Activated CD8-positive, alpha-beta T cell treated with anti-CD3 and anti-CD28 coated beads for 36 hours (primary cell): ENCODE measurements at places on chromosomes 3 and 15.

DNA sequence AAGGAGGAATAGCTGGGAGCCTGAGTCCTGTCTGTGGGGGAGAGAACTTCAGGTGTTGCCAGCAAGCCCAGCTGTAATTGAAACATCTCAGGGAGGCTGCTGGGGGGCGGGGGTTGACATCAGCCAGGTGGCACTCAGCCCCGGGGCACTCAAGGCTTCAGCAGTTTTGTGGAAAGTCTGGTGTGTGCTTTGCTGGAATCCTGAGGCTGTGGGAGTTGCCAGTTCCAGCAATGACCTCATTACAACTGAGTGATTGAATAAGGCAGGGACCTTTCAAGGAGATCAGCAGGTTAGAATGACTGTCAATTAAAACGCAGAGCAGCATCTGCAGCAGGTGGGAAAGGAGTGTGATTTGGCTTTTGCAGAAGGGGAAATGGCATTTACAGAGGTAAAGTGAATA is 75.7 kb downstream of the FAM43A start:
- H3K36me3 ChIP-seq: no peaks in the 10 kb centered on the region
- peaks cover 3% of the 10 kb centered on the region for H3K27me3 ChIP-seq
- no peak overlapping the region for H3K27ac ChIP-seq

DNA sequence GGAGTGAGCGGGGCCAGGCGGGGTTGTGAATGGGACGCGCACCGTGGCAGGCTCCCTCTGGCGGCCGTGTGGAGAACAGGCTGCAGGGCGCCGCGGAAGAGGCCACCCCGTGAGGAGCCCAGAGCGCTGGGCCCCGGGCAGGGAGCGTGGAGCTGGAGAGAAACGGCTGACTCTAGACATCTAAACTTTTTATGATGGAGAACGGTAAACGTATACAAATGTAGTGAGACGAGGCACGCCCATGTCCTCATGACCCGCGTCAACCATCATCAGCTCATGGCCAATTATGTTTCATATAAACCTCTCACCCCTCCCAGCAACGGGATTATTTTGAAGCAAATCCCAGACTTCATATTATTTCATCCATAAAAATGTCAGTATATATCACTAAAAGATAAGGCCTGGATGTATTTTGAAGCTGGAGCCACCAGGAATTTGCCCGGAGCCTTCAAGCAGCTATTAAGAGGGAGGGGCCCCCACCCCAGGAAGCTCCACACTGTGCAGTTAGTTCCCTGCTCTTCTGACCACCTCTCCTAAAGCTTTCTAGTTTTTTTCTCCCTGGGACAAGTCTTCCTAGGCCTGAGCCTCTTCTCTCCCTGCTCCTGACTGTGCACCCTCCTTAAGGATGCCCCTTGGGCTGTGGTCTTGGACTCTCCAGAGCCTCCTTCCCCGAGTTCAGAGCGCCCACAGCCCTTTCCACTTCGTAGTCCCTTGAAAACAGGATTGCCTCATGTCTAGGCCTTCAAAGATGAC is 149.5 kb downstream of the SMAD6 start:
- peak; percentile 85 for DNase-seq
- peaks cover 2% of the 10 kb centered on the region for H3K4me1 ChIP-seq
- H3K36me3 ChIP-seq: no peaks in the 10 kb centered on the region
- H3K27ac ChIP-seq: no peak overlapping the region
- peaks cover 7% of the 10 kb centered on the region for H3K27me3 ChIP-seq

- H3K36me3 ChIP-seq: peaks cover 2% of the 10 kb centered on the region
- H3K27me3 ChIP-seq: no peaks in the 10 kb centered on the region
- DNase-seq: no peak
- H3K27ac ChIP-seq: no peak overlapping the region
- H3K4me3 ChIP-seq: no peak overlapping the region
These were observed 74.2 kb upstream of the BHLHE40 start for GRCh38 chr3:4904811-4905695.

DNA sequence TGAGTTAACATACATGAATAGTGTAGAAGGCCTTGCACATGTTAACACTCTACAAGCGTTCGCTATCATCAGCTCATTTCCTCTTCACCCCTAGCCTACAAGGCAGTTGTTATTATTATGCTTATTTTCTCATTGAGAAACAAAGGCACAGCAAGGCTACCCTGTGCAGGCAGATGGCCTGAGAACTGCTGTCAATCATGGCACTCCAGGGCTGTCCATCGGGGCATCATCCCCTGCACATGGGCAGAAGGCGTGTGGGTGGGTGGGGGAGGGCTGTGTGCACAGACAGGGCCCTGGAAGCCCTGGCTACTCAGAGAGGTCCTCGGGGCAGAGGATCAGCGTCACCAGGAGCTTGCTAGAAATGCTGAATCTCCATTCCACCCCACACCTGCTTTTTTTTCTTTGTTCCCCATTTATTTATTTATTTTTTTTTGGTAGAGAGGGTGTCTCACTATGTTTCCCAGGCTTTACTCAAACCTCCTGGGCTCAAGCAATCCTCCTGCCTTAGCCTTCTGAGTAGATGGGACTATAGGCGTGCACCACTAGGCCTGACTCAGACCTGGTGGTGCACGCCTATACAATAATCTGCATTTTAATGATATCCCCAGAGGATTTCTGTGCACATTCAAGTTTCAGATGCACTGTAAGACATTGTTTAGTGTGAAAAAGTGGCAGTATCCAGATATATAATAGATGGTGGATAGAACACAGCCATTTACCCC is 9.6 kb upstream of the ZXDC start:
- H3K4me3 ChIP-seq: no peak overlapping the region
- H3K36me3 ChIP-seq: no peaks in the 10 kb centered on the region
- H3K27ac ChIP-seq: no peak overlapping the region

DNA sequence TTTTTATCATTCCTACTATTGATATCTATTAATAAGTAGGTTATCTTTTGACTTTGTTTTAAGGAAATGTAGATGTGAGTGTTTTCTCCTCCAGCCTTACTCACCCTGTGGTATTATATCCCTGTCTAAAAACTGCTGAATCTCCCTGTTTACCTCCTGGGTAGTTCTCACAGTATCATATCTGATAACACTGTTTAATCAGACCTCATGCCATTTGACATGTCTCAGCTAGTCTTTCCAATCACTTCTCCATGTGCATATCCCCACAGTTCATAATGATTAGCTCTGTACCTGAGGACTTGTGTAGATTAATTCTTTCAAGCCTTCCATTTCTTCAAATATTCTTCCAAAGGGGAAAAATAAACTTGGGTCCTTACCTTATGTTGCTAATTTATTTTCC is 30.7 kb downstream of the DUOX2 start:
- H3K36me3 ChIP-seq: no peaks in the 10 kb centered on the region
- H3K27ac ChIP-seq: no peak overlapping the region
- no peaks in the 10 kb centered on the region for H3K4me1 ChIP-seq
- H3K4me3 ChIP-seq: no peak overlapping the region
- peaks cover 13% of the 10 kb centered on the region for H3K27me3 ChIP-seq

GRCh38 chr3:87305517-87305916 is 29.1 kb upstream of the POU1F1 start:
- no peaks in the 10 kb centered on the region for H3K4me1 ChIP-seq
- H3K36me3 ChIP-seq: no peaks in the 10 kb centered on the region
- peaks cover 6% of the 10 kb centered on the region for H3K27me3 ChIP-seq
- no peak overlapping the region for H3K27ac ChIP-seq
- DNase-seq: no peak

DNA sequence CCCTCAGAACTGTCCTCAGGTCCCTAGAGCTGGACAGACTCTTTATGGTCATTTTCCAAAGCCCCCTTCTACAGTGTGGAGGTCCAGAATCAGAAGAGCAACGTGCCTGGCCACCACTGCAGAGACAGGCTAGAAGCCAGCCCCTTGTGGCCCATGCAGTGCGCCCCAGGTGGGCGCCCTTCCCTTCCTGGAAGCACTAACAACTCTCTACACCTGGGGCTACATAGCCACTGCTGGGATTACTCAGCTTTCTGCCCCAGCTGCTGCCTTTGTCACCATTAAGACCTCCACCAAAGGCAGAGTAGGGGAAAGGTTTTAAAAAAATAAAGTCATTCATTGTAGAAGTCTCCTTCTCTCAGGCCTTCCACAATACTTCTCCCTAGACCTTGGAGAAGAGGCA is 2.3 kb downstream of the RASGRP1 start:
- peak overlapping the region; percentile 96 for H3K27ac ChIP-seq
- H3K27me3 ChIP-seq: no peaks in the 10 kb centered on the region
- H3K4me1 ChIP-seq: peaks cover 68% of the 10 kb centered on the region
- peaks cover 63% of the 10 kb centered on the region for H3K36me3 ChIP-seq
- peak overlapping the region; percentile 83 for H3K4me3 ChIP-seq

DNA sequence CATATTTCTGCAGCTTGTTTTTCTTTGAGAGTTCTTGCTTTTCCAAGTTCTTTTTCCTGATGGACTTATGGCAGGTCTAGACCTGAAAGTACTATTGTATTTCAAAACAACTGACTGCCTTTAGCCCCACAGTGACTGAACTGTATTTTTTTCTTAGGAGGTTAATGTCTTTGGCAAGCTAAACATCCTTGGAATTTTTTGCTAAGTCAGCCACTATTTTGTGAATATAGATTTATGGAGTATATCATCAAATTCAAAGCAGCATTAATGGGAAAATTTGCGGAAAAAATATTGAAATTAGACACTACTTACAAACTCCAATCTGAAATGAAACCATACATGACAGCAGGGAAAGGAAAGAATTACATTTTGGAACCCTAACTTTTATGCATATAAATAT is 8.6 kb downstream of the PIK3CA start:
- no peak overlapping the region for H3K27ac ChIP-seq
- H3K4me1 ChIP-seq: peaks cover 58% of the 10 kb centered on the region
- no peaks in the 10 kb centered on the region for H3K27me3 ChIP-seq
- H3K36me3 ChIP-seq: no peaks in the 10 kb centered on the region

GRCh38 chr3:171317171-171317570 is 143.0 kb downstream of the TNIK start:
- no peaks in the 10 kb centered on the region for H3K27me3 ChIP-seq
- no peak for DNase-seq
- H3K27ac ChIP-seq: no peak overlapping the region
- H3K36me3 ChIP-seq: no peaks in the 10 kb centered on the region
- no peak overlapping the region for H3K4me3 ChIP-seq

- peaks cover 16% of the 10 kb centered on the region for H3K36me3 ChIP-seq
- no peak for DNase-seq
- H3K27me3 ChIP-seq: no peaks in the 10 kb centered on the region
- peak overlapping the region; percentile 12 for H3K27ac ChIP-seq
- H3K4me1 ChIP-seq: peaks cover 73% of the 10 kb centered on the region
- no peak overlapping the region for H3K4me3 ChIP-seq
These were observed 114.4 kb downstream of the PLCL2 start for GRCh38 chr3:16999161-16999560.

DNA sequence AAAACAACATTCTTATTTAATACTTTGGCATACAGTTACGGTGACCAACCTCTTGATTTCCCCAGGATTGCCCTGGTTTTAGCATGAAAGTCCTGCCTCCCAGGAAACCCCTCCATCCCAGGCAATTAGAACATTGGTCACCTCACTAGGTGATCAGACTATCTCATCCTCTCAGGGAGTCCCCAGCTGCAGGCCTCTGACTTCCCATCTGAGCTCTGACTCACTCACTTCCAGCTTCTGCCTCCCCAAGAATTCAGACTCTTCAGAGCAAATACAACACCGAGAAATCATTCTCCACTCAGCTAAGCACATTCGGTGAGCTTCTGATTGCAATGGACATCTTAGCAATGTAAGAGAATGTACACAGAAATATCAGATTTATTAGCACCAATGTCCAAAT is 92.4 kb upstream of the HES1 start:
- no peak for DNase-seq

DNA sequence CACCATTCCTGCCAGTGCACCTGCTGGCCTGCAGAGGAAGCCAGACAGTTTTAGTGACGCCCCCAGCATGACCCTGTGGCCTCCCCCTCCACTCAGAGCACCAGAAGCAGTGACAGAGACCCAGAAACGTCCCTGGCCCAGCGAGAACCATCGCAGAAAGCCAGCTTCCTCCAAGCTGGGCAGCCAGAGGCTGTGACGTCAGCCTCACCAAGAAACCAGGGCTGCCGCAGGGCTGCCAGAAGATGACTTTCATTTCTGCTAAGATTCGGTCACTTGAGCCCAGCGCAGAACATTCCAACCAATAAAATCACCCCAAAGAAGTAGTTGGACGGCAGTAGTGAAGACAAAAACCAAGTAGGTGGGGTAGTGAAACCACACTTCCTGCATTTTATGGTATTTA is 29.6 kb upstream of the RPL32 start:
- peaks cover 6% of the 10 kb centered on the region for H3K4me1 ChIP-seq
- peak; percentile 38 for DNase-seq
- H3K27ac ChIP-seq: no peak overlapping the region
